ENCODE measurements at places on chromosomes 16 and 17.

DNA sequence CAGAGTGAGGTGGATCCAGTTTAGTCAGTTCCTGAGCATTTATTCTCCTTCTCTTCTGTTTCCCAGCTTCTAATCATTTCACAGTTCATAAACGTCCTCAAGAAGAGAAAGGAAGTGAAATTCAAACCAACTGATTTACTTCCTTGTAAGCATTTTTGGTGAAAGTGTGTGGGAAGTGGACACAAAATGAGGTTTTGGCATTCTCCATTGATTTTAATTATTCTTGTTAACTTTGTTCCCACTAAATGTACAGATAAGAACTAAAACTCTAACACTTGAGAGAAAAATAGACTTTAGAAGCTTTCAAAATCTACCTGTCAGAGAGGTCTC lies 42.7 kb upstream of the CORO6 start:
- DNase-seq, result no peak

DNA sequence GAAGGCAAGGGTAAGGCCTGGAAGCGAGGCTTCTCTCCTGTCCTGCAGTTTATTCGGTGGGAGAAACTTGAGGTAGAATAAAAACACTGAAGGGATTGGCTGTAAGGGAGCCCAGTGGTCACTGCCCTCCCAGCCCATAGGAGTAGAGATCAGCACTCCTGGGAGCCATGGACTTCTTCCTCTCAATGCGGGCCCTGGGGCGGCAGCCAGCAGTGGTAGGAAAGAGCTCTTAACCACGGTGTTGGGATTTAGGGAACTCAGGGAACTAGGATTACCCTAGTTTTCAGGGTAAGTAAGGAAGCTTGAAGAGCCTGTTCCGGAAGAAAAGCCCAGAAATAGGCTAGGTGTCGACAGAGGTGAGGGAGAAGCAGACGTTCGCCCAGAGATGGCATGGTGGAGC lies 23.8 kb upstream of the NAGLU start:
- no peak for DNase-seq

DNA sequence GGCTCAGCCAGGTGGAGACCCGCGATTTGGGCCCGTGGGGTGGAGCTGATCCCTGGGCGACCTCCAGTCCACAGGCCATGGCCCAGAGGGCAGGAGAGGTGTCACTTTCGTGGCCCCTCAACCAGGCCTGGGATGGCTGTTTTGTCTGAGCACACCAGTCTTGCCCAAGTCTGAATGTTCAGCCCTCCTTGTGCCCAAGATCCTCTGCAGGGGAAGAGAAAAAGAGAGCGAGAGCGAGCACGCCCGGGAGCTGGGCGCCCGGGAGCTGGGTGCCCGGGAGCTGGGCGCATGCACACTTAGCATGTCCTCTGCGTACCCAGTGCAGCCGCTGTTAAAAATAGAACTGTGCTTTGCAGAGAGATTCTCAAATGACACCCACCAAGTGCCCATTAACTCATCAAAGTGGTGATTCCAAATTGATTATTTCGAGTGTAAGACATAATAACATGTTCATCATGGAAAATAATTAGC lies 403.3 kb upstream of the TNRC6C start:
- no peak for DNase-seq

- no peak for DNase-seq
Observed at GRCh38 chr16:78298986-78299385, 199.5 kb downstream of the WWOX start.

- DNase-seq, result peak; percentile 4
Observed at GRCh38 chr17:19812407-19812806, 55.3 kb downstream of the ULK2 start.

DNA sequence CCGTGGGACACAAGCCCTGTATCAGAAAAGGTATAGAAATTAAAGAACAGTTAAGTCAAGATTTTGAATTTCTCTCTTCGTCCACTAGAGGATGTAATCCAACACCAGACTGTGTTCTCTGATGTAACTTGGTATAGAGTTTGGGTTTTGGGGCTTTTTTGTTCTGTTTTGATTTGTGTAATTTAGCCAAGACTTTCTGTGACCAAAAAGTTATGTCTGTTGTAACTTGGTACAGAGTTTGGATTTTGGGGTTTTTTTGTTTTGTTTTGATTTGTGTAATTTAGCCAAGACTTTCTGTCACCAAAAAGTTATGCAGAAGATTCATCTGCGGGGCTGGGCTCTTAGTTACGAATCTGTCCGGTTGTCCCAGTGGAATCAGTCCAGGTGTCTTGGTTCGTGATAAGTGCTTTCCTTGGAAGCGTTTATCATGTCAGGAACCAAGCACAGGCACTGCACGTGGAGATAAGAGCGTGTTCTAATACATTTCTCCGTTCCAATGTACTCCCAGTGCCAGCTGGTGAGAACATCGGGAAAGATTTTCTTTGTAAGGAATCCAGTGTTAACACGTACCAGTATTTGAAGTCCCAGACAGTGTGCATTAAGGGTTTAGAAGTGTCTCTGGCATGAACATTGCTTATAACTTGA lies 44.1 kb upstream of the SEC14L1 start:
- DNase-seq, result peak; percentile 21

GRCh38 chr17:48254896-48255295 lies 147.3 kb downstream of the SNX11 start:
- DNase-seq, result no peak

DNA sequence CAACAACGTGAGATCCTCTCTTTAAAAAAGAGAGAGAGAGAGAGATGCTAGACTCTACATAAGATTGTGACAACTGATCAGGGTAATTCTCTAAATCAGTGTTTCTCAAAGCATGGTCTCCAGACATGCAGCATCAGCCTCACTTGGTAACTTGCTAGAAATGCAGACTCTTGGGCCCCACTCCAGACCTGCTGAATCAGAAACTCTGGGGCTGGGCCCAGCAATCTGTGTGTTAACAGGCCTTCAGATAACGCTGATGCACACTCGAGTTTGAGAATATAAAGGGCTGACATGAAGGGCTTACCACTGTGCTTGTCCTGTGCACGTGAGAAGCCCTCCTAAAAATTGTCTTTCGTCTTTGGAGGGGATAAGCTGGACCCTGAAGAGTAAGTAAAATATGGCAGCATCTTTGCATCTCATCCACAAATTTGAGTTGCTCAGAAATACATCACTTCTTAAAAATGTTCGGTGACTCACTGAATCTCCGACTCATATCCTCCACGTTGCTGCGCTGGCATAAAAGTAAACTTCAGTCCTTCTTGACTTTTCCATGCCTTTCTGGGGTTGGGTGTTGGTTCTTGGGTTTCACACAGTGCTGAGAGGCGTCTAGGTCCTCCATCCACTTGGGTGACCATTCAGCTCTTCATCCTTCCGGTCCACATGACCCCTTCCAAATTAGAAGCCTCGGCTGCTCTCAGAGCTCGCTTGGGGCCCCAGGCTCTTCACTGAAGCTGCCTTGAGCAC lies 26.1 kb upstream of the KDM8 start:
- DNase-seq, result no peak

DNA sequence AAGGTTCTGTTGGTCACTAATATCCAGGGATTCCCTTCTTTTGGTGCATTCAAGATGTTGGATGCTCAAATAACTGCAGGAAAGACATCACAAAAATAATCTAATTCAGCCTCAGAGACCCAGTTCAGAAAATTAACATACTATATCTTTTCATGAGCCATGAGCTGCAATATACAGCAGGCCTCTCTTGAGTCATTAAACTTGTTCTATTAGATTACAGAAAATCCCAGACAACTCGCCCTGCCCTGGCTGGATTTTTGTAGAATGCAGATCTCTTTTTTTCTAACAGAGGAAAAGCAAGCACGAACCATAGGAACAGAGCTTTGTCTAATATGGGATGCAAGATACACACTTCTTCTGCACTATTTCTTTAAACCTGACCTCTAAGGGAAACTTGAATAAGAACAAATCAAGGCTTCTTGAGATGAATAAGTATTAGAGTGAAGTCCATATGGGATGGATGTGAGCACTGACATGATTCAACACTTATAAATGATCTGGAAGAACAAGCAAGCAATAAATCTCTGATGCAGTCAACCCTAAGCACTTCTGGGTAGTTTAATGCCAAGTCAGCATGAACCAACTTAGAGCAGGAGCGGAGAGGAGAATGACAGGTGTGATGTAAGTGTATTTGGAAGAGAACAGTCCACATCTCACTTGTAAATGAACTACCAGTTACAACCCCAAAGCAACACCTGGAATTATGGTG lies 70.7 kb upstream of the GNAO1 start:
- DNase-seq, result no peak

DNA sequence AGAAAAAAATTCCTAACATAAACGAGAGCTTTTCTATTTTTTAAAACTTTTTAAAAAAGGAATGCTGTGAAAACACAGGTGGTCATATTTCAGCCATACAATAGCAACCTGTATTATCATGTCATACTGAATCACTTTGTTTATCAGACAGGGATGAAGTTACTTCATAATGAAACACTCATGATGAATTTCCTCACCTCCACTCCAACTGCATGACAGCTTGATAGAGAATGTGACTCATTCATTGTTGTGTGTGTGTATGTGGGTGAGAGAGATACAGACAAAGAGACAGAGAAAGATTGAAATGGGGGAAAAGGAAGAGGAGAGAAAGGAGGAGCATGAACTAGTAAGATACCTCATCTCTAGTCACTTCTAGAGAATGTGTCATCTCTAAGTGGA lies 109.0 kb downstream of the SYCE1L start:
- no peak for DNase-seq

GRCh38 chr16:1072526-1073261 lies at the start of gene SSTR5:
SSTR5 (plus strand) TSS chr16:1072747; CDS start chr16:1078869, 6,122 bp downstream.
- no peak for DNase-seq

DNA sequence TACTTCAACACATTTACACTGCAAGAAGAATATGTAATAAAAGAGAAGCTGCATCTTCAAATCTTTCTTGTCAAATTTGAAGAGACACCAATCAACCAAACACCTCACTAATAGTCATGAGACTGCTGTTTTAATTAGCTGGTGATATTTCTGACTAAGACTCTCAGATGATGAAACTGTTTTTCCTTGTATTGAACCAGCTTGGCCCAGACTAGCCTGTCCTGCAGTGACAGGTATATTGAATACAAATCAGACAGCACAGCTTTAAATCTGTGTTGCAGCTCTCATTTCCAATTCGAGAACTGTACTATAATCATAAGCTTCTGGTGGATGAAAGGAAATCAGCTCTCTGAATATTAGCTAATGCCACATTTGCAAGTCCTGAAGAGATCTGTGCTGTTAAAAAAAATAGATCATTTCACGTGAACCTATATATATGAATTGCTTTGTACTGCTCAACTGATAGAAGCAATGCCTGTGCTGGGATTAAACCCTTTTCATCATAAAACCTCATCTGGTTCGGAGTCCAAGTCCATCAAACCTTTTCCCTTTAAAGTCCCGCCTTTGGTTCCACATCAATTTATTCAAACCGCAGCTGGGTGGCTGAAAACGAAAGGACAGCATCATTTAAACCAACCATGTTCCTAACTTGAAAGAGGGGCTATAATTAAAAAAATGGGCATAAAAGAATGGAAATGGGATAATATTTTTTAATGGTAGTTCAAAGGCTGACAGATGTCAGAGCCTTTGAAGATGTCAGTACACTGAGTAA lies 306.2 kb downstream of the CEP112 start:
- DNase-seq, result no peak

- DNase-seq, result no peak
Observed at GRCh38 chr17:17104494-17104893, 62.2 kb downstream of the MPRIP start.

DNA sequence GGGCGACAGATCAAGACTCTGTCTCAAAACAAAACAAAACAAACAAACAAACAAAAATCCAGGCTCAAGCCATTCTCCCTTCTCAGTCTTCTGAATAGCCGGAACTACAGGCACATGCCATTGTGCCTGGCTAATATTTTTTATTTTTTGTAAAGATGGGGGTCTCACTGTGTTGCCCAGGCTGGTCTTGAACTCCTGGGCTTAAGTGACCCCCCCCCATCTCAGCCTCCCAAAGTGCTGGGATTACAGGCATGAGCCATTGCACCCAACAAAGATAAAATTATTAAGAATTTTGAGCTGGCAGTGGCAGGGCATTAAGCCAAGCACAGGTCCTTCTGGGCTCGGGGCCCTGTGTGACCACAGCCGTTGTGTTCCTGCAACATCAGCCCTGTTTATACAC lies 69.9 kb upstream of the CBX4 start:
- no peak for DNase-seq

DNA sequence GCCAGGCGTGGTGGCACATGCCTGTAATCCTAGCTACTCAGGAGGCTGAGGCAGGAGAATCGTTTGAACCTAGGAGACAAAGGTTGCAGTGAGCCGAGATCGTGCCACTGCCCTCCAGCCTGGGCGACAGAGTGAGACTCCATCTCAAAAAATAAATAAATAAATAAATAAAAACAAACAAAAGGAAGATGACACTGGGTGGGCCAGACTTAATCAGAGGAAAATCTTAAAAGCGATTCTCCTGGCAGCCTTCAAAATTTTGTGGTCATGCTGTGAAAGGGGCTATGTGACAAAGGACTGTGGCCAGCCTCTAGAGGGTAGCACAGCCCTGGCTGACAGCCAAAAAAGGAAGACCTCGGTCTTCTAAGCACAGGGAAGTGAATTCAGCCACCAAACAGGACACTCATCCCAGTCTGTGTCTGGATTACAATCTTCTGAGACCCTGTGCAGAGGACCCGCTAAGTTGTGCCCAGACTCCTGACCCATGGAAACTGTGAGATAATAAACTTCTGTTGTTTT lies 391.1 kb downstream of the CNTNAP4 start:
- no peak for DNase-seq

DNA sequence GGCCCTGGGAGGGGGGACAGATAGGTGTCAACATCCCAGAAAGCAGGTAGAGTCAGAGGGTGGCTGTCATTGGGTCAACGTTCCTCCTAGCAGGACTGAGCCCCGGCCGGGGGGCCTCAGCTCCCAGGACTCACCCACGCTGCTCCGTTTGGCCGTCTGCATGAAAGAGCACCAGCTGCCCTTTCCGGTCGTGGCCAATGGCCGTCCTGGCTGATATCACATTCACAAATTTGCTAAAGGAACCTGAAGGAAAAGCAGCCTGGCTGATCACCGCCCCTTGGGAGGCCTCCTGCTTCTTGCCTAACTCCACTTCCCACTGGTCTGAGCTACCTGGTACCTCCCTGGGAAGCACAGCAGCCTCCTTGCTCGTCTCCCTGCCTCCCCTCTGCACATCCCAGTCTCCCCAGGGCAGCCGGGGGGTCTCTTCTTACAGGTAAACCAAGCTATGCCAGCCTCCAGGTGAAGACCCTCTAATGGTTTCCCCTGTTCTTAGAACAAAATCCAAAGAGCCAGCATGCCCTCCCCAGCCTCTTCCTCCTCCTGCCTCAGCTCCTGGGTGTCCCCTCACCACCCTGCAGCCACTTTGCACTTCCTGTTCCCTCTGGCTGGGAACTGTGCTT lies 3.4 kb downstream of the NAGPA start:
- no peak for DNase-seq

- DNase-seq, result no peak
Observed at GRCh38 chr16:54000361-54000760, 286.2 kb downstream of the IRX3 start.

DNA sequence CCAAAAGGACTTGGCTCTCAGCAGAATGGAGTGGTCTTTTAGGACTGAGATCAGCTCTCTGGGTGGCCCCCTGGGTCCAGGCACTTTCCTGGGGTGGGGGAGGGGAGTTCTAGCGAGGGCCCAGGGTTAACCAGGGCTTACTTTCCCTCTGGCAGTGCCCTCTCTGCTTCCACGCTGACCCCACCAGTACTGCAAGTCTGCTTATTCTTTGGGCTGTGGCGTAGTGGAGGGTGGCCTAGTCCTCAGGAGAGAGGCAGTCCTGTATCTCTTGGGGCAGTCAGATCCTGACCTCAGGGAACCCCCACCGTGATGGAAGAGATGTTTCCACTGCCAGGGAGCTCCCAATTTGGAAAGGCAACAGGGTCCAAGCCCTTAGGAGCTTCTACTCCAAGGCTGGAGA lies 79.4 kb downstream of the CCDC182 start:
- no peak for DNase-seq

- no peak for DNase-seq
Observed at GRCh38 chr16:84055366-84055765, 12.8 kb upstream of the SLC38A8 start.

Measured in CD4-positive, alpha-beta T cell treated with Interleukin-12 subunit alpha and Interleukin-12 subunit beta, for 1 hour (primary cell).